ENCODE measurements at places on chromosomes 16 and 17. TPM values are rescaled to one million over a fixed set of nuclear protein-coding genes. Genes with fewer than 3 reads are reported as not detected.

Gene BAHCC1
- 3.5 TPM for total RNA-seq

Gene KRT24
- total RNA-seq = not detected

Gene SLC13A2
- total RNA-seq = not detected

Gene DPEP3
- total RNA-seq = not detected

Gene SGCA
- 23.7 TPM for total RNA-seq

Gene SLC6A4
- total RNA-seq = 0.77 TPM

Gene IL34
- total RNA-seq = 13.2 TPM

Gene MAF
- total RNA-seq = 3.9 TPM

Gene SDK2
- 0.28 TPM for total RNA-seq

Gene FNDC8
- total RNA-seq = not detected

Gene USP6
- not detected for total RNA-seq

Gene PLLP
- total RNA-seq = under 0.01 TPM

Gene FBXO39
- total RNA-seq = 0.56 TPM

Gene CFAP20
- total RNA-seq = 34.4 TPM

Gene CCL7
- 2.5 TPM for total RNA-seq

Gene NTN3
- total RNA-seq = 0.19 TPM

Gene LRRC36
- total RNA-seq = not detected

Gene MVD
- total RNA-seq = 45.1 TPM

Gene SLC46A1
- total RNA-seq = 5.8 TPM

Gene DNASE1L2
- 0.58 TPM for total RNA-seq

Gene FOXJ1
- not detected for total RNA-seq

Gene IRX3
- 4.2 TPM for total RNA-seq

Gene SOX8
- 0.77 TPM for total RNA-seq

Gene PNMT
- not detected for total RNA-seq

Gene CYB5B
- 79.6 TPM for total RNA-seq

Gene TOX3
- not detected for total RNA-seq

Gene FLOT2
- total RNA-seq = 55.6 TPM

Gene HAS3
- total RNA-seq = 5.6 TPM

Gene TM4SF5
- total RNA-seq = not detected

Gene MYH4
- total RNA-seq = not detected

Gene KRTAP1-1
- not detected for total RNA-seq

Gene CPHXL2
- not detected for total RNA-seq

Gene TBC1D3
- not detected for total RNA-seq

Gene CNGB1
- total RNA-seq = not detected
